Cardiac fibroblast (primary cell): ENCODE measurements at places on chromosomes 1 and 21.

DNA sequence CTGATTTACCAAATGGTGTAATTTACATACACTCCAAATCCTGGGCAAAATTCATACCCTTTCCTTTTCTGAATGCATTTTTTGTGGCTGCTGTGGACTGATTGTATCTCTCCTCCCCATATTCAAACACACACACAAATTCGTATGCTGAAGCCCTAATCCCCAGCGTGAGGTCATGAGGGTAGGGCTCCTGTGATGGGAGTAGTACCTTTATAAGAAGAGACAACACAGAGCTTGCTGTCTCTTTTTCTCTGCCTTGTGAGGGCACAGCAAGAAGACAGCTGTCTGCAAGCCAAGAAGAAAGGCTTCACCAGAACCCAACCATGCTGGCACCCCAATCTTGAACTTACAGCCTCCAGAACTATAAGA, 24.4 kb downstream of the DUSP10 start:
- DNase-seq, result no peak

DNA sequence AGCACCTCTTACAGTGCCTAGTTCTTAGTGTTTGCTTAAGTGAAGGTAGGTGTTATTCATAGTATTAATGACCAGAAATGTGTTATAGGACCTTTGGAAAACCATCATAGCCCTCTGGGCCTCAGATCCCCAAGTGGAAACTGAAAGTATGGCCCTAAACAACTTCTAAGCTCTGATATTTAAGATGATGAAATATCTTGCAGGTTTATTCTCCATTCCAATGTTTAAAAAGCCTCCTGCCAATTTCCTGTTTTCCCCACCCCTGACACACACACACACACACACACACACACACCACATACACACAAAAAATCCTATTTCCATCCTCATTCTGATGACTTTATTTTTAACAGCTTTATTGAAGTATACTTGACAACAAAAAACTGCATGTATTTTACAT, 108.2 kb downstream of the DIRAS3 start:
- peak; percentile 28 for DNase-seq

DNA sequence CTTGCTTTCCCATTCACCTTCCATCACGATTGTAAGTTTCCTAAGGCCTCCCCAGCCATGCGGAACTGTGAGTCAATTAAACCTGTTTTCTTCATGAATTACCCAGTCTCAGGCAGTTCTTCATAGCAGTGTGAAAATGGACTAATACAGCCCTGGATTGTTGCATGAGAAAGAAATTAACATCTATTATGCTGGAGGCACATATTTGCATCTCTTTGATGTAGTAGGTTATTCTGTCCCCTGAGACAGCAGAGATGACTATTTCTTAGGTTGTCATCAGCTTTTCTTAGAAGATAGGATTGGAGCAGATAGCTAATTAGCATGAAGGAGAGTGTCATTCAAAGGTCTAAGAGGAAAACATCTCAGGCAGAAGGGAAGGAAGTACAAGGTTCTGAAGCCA, 166.2 kb downstream of the OMA1 start:
- no peak for DNase-seq

- no peak for DNase-seq
These were observed 322.6 kb downstream of the SMYD3 start for GRCh38 chr1:246184503-246184902.

- no peak for DNase-seq
These were observed 3.3 kb upstream of the CASZ1 start for GRCh38 chr1:10799726-10800125.

- DNase-seq, result peak; percentile 62
These were observed 95.3 kb downstream of the C1orf21 start for GRCh38 chr1:184482136-184482535.

DNA sequence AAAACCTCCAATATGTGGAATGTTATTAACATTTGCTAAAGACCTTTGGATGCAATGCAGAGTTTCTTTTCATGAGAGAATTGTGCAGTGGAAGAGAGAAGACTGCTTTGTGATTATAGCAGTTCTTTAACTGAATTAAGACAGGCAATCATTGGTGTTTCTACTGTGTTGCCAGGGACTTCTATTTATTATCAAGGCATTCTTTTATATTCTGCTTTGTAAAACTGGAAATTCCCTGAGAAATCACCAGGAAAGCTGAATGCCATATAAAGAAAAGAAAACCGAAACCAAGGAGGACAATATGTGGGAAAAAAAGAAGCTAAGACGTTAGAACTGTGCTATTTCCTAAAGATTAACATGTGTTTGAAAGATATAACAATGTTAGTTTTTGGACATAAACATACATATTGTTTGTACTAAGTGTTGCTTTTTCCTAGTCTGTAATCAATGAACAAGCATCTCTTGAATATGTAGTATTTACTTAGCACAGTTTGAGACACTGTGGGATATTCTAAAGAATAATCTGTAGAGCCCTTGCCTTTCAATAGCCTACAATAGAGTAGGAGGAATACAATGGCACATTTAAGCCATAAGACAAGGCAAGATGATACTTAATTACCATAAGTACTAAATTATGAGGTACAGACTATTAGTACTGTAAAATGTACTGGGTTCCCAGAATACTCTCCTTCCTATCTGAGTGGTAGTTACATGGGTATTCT, 47.1 kb downstream of the EXTL2 start:
- peak; percentile 75 for DNase-seq

- no peak for DNase-seq
These were observed 160.5 kb downstream of the FOXD2 start for GRCh38 chr1:47598357-47598756.
